ENCODE measurements at places on chromosomes 7 and 10.

- DNase-seq, result no peak
Observed at GRCh38 chr10:50993771-50994251, 80.5 kb upstream of the PRKG1 start.

DNA sequence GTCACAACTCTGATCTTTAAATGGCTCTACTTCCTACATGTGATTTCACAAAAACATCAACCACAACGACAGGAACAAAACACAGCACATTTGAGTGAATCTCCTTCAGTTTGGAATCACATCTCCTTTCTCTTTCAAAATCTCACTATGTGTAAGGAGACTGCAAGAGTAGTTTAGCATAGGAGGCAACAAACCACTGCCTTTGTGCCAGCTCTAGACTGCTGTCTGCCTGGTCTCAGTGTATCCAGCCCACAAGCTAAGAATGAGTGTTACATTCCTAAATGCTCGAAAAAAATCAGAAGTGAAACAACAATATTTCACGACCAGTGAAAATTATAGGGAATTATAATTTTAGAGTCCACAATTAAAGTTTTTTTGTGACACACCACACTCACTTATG is 217.0 kb upstream of the STEAP4 start:
- no peak for DNase-seq

GRCh38 chr7:7347045-7347444 is 164.7 kb downstream of the C1GALT1 start:
- no peak for DNase-seq

DNA sequence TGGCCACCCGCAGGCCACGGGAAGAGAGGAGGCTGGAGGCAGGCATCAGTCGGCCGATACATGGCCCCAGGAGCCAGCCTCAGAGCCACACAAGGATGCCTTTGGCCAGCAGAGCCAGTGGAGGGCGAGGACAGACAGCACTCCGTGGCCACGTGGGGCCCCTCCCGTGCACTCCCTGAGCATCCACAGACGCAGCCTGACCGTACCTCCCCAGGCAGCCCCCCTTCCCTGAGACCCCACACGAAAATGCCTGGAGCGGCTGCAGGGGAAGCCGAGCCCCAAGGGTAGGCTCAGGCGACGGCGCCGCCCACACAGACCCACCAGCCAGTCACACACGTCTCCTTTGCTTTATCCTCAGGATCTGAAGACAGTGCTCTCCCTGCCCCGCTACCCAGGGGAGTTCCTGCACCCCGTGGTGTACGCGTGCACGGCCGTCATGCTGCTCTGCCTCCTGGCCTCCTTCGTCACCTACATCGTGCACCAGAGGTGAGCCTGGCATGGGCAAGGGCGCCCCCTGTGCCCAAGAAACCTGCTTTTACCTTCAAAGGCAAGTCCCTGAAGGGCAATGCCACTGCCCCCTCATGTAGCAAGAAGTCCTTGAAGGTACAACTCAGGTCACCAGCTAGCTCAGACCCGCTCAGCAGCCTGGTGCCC is 9.0 kb downstream of the ADGRA1 start:
- no peak for DNase-seq

DNA sequence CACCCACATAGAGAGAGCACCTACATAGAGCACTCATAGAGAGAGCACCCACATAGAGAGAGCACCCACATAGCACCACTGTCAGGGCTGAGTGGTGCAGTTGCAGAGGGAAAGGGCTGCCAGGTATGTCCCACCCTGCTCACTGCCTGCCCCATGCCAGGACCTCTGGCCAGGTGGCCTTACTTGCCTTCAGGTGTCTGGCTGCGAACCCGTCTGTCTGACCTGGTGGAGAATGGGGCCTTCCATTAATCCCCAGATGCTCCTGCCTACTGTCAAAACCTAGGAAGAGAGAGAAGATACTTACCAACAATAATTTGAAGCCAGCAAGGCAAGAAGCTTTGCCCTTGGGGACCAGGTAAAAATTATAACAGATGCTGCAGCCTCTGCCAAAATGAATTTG is 51.1 kb downstream of the INSIG1 start:
- DNase-seq, result no peak

- DNase-seq, result no peak
Observed at GRCh38 chr7:84746353-84746752, 440.5 kb downstream of the SEMA3D start.

DNA sequence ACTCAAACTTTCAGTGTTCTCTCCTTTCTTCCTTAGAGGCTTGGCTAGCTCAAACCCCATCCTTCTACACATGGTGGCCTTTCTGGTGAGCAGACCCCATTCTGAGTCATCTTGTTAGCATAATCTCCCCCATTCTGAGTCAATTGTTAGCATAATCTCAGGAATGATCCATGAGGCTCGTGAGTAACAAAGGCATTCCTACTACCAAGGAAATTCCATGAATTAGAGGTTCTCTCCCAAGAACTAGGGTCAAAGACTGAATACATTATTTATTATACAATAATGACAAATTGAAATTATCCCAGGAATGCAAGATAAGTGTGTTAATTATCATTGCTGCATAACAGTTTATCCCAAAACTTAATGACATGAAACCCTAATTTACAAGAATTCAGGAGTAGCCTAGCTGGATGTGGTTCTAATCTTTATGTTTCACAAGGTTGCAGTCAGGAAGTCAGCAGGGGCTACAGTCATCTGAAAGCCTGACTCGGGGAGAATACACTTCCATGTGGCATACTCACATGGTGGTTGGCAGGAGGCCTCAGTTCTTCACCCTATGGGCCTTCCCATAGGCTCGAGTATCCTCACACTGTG is 100.2 kb downstream of the MMRN2 start:
- no peak for DNase-seq

DNA sequence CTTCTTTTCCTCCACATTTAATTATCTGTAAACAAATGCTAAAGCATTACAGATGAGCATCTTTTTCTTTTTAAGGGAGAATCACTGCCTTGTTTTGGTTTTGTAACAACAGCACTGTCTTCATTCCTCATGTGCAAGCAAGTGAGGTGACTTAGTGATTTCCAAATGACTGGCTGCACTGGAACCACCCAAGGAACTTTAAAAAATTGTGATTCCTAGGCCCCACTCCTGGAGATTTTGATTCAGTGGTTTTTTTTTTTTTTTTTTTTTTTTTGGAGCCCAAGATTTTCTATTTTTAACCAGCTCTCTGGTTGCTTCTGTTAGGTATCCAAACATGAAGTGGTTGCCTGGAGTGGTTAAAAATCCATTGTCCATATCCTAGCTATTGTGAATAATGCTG is 176.2 kb downstream of the LRMDA start:
- no peak for DNase-seq

GRCh38 chr10:50438049-50438936 is 185.5 kb downstream of the SGMS1 start:
- no peak for DNase-seq

- no peak for DNase-seq
Observed at GRCh38 chr10:132281915-132282666, 25.7 kb downstream of the STK32C start.

DNA sequence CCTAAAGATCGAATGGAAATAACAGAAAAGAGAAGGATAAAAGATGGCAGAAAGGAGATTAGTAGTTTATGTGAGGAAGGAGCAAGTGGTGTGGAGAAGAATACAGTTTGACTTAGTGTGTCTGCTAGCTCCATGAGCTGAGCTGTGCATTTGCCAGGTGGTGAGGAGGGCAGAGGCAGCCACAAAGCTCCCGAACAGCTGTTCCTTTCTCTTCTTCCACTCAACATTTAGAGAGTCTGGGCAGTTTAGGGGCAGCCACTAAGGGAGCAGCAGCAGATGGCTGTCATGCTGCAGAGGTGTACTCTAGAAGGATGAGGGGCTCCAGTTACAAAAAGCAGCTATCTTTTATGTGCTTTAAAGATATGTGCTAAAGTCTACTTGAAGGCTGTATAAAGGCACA is 674.4 kb downstream of the GRM8 start:
- DNase-seq, result no peak

GRCh38 chr7:24773646-24774045 is 16.4 kb upstream of the GSDME start:
- no peak for DNase-seq

GRCh38 chr7:157273208-157274093 is 63.4 kb upstream of the DNAJB6 start:
- peak; percentile 70 for DNase-seq

GRCh38 chr10:3790272-3790671 is 5.3 kb upstream of the KLF6 start:
- no peak for DNase-seq

- DNase-seq, result no peak
Observed at GRCh38 chr7:149070372-149071125, 20.0 kb downstream of the ZNF786 start.

- DNase-seq, result peak; percentile 67
Observed at GRCh38 chr10:89332123-89332633, 4.4 kb downstream of the IFIT3 start.

DNA sequence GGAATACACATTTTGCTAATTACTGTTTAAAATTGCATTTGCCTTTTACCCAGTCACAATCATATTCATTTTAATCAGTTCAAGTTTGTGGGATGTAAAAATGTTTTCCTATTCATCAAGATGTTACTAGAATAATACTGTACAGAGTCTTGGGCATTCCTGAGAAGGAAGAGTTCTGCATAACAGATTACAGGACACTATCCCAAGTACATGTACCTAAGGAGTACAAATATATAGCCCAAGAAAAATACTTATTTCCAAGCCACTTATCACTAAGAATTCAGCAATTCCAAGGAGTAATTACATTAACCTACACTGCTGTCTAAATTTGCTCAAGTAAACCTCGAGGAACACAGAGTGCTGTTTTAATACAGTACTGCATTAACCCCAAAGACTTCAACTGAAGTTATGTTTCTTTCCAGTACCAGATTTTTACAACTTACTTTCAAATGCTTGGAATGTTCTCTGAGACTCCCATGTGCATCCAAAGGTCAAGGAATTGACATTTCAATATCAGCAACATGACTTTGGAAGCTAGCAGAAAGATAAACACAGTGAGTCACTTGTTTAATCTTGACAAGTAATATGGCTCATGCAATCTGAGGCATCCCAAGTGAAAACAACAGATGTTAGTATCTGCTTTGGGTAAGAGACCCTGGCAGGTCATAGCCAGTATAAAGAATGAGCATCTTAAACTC is 125.4 kb upstream of the BET1 start:
- DNase-seq, result no peak

DNA sequence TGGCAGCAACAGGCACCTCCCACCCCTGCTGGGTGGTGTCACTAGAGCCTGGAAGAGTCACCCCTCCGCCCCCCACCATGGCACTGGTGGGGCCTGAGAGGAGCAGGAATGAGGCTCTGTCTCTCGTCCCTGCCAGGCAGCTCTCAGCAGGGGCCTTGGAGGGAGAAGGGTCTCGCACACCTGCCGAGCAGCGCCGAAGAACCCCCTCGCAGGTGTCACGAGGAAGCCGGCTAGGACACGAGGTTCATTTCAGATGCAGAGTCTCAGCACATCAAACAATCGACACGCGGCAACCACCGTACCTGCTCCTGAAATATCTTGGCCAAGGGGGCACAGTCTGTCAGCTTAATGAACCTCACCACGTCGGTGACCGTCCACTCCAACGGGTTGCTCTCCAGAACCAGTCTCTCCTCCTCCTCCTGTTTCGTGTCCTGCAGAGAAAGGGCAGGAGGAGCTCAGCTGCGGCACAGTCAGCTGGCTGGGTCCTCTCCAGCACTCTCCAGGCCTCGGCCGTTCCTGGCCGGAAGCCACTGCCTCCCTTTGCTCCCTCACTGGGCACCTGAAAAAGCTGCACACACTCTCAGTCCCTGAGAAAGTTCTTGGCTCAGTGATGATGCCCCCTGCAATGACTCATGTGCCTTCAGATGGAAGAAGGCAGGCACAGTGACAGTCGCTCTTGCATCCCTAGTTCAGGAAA is 240.1 kb downstream of the SFMBT2 start:
- DNase-seq, result no peak

DNA sequence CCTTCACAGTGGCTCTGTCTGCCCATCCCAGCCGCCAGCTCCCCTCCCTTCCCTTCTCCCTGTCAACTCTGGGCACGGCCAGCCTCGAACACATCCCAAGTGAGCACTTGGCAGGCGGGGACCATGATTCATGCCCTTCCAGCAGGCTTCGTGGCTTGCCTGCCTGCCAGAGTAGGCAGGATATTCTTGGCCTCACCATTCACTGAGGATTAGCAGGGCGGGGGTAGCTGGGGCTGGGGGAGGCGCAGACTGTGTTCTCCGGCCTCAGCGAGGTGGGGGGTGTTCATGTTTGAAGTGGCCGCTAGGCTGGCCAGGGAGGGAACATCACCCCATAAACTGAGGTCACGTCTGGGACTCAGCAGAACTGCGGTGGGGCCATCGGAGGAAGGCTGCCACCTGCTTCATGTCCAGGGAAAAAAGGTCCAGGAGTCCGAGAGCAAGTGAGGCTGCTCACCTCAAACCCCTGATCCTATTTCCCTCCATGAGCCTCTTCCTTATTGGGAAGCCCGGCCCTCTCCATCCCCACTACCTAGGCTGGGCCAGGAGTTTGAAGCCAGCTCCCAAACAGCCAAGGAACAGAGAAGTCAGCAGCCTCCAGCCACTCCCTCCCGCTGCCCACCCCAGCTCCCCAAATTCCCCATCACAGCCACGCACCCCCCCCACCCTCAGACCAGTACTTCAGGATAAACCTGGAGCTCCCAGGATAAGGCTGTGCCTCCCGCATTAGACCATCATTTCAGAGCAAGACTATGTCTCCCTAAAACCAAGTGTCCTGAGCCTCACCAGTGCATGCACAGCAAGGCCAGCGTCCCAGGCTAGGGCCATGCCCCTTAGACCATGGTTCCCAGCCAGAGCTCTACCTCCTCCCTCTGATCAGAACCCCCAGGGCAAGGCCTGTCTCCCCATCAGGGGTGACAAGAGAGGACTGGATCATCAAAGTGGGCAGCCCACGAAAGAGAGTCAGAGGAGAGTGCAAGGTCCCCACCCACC is 42.8 kb upstream of the RABGEF1 start:
- no peak for DNase-seq

DNA sequence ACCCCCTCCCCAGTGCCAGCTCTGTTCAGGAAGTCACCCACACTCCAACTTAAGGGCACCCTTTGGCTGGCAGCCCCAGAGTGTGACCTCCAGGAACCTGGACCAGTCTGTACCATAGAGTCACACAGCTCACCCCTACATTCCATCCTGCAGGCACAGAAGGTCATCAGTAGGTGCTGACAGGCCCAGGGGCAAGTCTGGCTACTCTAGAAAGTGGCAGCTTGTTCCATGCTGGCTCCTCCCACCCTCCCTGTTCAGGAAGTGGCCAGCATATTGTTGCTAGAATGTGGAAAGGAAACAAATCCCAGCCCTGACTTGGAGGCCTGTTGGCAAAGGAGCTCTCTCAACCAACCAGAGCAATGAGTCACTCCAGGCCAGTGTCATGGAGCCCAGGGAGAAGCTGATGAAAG is 3.2 kb upstream of the NCOA4 start:
- DNase-seq, result no peak

GRCh38 chr10:43943119-43943817 is 294.6 kb upstream of the ZNF32 start:
- DNase-seq, result no peak

DNA sequence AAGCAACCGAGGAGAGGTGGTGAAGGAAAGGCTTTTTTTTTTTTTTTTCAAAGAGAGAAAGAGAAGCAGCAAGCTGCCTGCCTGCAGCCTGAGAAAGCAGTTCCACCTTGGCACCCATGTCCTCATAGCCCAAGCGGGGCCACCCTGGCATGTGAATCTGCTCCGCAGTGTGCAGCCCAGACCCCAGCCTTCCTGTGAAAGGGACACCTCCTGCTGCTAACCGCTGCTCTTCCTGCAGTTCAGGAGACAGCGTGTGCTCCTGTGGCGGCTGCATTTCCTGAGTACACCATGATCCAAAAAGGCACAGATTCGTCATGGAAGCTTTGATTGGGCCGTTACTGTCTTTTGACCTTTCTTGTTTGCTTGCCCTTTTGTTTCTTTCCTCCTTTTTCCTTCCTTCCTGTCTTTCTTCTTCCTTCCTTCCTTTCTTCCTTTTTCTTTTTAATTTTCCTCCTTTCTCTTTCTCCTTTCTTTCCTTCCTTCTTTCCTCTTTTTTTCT is 38.1 kb downstream of the IKZF1 start:
- peak; percentile 69 for DNase-seq
